Upper lobe of right lung (tissue), 1 donor: ENCODE measurements at places on chromosomes 3 and 15.

DNA sequence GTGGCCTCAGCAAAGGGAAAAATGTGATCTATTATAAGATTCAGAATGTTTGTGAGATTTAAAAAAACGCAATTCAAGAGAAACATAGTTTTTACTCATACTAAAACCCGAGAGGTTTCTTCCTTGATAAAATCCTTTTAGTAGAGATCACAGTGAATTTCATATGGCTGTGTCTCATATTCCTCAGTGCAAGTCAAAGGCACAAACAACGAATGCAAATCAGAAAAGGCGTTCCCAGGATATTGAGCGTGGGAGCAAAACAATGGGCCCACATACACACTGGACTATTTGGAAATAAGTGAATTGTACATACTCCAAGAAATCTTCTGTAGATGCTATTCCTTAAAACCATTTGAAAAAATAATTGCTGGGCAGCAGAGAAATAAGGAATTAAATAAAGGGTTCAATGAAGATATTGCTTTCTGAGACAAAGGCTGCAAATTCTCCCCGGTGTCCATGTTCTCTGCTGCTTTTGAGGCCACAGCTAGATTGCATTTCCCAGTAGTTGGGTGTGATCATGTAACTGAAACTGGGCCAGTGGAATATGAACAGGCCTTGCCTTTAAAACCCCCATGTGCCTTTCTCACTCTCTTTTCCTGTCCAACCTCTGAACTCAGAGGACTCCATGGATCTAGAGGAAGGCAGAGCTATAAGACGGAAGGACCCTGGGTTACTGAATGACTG, 144.6 kb upstream of the TBL1XR1 start:
- DNase-seq, result no peak
- H3K27ac ChIP-seq, result no peak overlapping the region
- no peaks in the 10 kb centered on the region for H3K27me3 ChIP-seq
- no peaks in the 10 kb centered on the region for H3K36me3 ChIP-seq
- no peak overlapping the region for H3K4me3 ChIP-seq
- H3K4me1 ChIP-seq, result peaks cover 36% of the 10 kb centered on the region

DNA sequence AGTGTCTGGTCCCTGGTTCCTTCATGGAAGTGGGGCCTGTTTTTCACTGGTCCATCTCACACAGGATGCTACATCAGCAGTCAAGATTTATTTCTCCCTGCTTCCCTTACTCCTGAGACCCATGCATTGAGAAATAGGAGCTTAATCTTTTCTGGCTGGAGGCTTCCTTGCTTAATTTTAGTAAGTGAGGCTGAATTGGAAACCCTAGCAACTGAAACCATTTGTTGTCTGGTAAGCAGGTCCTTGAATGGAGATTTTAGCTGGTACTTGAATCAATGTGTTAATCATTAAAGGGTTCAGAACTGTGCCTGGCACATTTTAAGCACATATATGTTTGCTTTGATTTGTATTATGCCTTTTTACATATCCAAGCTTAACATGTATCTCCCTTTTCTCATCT, 20.2 kb upstream of the MEF2A start:
- H3K27me3 ChIP-seq, result no peaks in the 10 kb centered on the region
- H3K4me1 ChIP-seq, result no peaks in the 10 kb centered on the region
- no peak overlapping the region for H3K4me3 ChIP-seq
- H3K36me3 ChIP-seq, result no peaks in the 10 kb centered on the region
- H3K27ac ChIP-seq, result no peak overlapping the region
- DNase-seq, result no peak

GRCh38 chr15:79378394-79379109, 53.6 kb upstream of the MINAR1 start:
- H3K36me3 ChIP-seq, result no peaks in the 10 kb centered on the region
- no peak for DNase-seq
- H3K4me1 ChIP-seq, result no peaks in the 10 kb centered on the region
- no peaks in the 10 kb centered on the region for H3K27me3 ChIP-seq
- no peak overlapping the region for H3K4me3 ChIP-seq

- no peak overlapping the region for H3K4me3 ChIP-seq
- H3K36me3 ChIP-seq, result no peaks in the 10 kb centered on the region
- no peak overlapping the region for H3K27ac ChIP-seq
- no peaks in the 10 kb centered on the region for H3K4me1 ChIP-seq
- no peaks in the 10 kb centered on the region for H3K27me3 ChIP-seq
Observed at GRCh38 chr3:31948280-31948679, 32.8 kb downstream of the OSBPL10 start.

GRCh38 chr15:25056484-25057425, 102.0 kb downstream of the SNRPN start:
- no peaks in the 10 kb centered on the region for H3K4me1 ChIP-seq
- H3K27ac ChIP-seq, result no peak overlapping the region
- DNase-seq, result peak; percentile 46

GRCh38 chr15:77904436-77904821, 173.1 kb downstream of the TBC1D2B start:
- H3K27ac ChIP-seq, result no peak overlapping the region
- H3K4me1 ChIP-seq, result no peaks in the 10 kb centered on the region
- peak; percentile 59 for DNase-seq
- no peak overlapping the region for H3K4me3 ChIP-seq

GRCh38 chr3:58535531-58536500, 1.2 kb downstream of the ACOX2 start:
- no peaks in the 10 kb centered on the region for H3K27me3 ChIP-seq
- H3K27ac ChIP-seq, result peak overlapping the region; percentile 76
- no peaks in the 10 kb centered on the region for H3K36me3 ChIP-seq
- peak overlapping the region; percentile 54 for H3K4me3 ChIP-seq
- peaks cover 25% of the 10 kb centered on the region for H3K4me1 ChIP-seq

DNA sequence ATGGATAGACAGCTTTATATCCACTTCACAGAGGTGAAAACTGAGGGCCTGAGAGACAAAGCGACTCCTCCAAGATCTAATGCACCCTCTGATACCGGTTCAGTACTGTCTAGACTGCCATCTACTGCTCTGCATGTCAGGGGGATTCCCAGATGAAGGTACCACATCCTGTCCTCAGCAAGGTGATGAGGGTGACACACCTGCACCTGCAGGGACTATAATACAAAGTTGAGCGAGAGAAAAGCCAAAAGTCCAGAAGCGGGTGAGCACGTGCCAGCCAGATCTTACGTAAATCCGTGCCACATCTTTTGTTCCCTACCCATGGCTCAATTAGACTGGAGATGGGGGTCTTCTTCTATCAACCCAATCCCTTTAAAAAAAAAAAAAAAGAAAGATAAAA, 32.4 kb upstream of the HES1 start:
- H3K4me1 ChIP-seq, result no peaks in the 10 kb centered on the region
- no peak overlapping the region for H3K4me3 ChIP-seq

- H3K36me3 ChIP-seq, result peaks cover 74% of the 10 kb centered on the region
- H3K4me3 ChIP-seq, result no peak overlapping the region
- no peak overlapping the region for H3K27ac ChIP-seq
- H3K27me3 ChIP-seq, result no peaks in the 10 kb centered on the region
- DNase-seq, result no peak
Observed at GRCh38 chr15:74847432-74847831, 4.5 kb upstream of the ULK3 start.

- no peak for DNase-seq
- H3K27ac ChIP-seq, result no peak overlapping the region
- H3K4me1 ChIP-seq, result no peaks in the 10 kb centered on the region
- H3K4me3 ChIP-seq, result no peak overlapping the region
- H3K27me3 ChIP-seq, result no peaks in the 10 kb centered on the region
Observed at GRCh38 chr3:25495726-25496253, 67.7 kb downstream of the RARB start.

GRCh38 chr3:105853801-105854432, 14.9 kb downstream of the CBLB start:
- DNase-seq, result no peak
- no peaks in the 10 kb centered on the region for H3K4me1 ChIP-seq
- no peak overlapping the region for H3K4me3 ChIP-seq

GRCh38 chr3:189393598-189393997, 221.8 kb downstream of the TPRG1 start:
- DNase-seq, result no peak
- no peaks in the 10 kb centered on the region for H3K27me3 ChIP-seq
- no peaks in the 10 kb centered on the region for H3K4me1 ChIP-seq
- H3K36me3 ChIP-seq, result no peaks in the 10 kb centered on the region
- no peak overlapping the region for H3K4me3 ChIP-seq
- H3K27ac ChIP-seq, result no peak overlapping the region

DNA sequence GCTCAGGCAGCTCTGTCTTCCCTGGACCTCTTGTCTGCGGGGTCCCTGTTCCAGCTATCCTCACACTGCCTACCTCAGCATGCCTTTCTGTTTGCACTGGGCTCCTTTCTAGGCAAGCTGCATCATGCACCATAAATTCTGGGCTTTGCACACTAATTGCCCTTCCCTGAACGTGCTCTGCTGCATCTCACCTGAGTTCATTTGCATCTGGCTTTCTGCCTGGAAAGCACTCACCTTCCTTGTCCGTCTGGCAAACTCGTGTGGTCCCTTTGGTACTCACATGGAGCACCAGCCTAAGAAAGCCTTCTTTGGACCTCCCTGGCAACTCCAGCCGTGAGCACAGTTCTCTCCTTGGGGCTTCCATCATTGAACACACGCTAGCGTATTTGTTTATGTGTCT, 365.6 kb downstream of the SV2B start:
- no peak overlapping the region for H3K27ac ChIP-seq
- DNase-seq, result no peak
- no peaks in the 10 kb centered on the region for H3K4me1 ChIP-seq
- no peak overlapping the region for H3K4me3 ChIP-seq

GRCh38 chr3:168362661-168363247, 267.0 kb upstream of the GOLIM4 start:
- no peaks in the 10 kb centered on the region for H3K27me3 ChIP-seq
- H3K36me3 ChIP-seq, result no peaks in the 10 kb centered on the region

- H3K27ac ChIP-seq, result peak overlapping the region; percentile 53
- no peaks in the 10 kb centered on the region for H3K36me3 ChIP-seq
- peaks cover 7% of the 10 kb centered on the region for H3K27me3 ChIP-seq
- no peak for DNase-seq
- H3K4me3 ChIP-seq, result no peak overlapping the region
Observed at GRCh38 chr3:127911421-127911931, 3.6 kb upstream of the KBTBD12 start.

DNA sequence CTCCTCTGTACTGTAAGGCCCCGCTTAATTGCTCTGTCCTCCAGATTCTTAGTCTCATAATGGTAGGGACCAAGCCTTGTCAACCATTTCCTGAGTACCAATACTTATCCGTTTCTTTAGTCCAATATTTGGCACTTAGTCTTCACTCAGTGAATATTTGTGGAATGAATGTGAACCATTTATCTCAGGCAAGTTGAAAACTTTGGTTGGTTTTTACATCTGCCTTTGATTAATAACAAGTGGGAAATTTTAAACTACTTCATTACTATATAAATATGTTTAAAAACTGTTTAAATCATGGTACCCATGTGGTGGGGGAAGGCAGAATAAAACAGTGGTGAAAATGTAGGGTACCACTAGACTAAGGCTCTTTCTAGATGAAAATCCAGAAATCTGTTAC, 15.2 kb downstream of the CA12 start:
- no peak overlapping the region for H3K4me3 ChIP-seq
- H3K4me1 ChIP-seq, result no peaks in the 10 kb centered on the region
- H3K27ac ChIP-seq, result no peak overlapping the region
- no peak for DNase-seq

- no peaks in the 10 kb centered on the region for H3K27me3 ChIP-seq
- no peaks in the 10 kb centered on the region for H3K36me3 ChIP-seq
- no peaks in the 10 kb centered on the region for H3K4me1 ChIP-seq
- H3K27ac ChIP-seq, result no peak overlapping the region
- no peak overlapping the region for H3K4me3 ChIP-seq
- DNase-seq, result no peak
Observed at GRCh38 chr3:101154401-101154800, 161.2 kb upstream of the ABI3BP start.

DNA sequence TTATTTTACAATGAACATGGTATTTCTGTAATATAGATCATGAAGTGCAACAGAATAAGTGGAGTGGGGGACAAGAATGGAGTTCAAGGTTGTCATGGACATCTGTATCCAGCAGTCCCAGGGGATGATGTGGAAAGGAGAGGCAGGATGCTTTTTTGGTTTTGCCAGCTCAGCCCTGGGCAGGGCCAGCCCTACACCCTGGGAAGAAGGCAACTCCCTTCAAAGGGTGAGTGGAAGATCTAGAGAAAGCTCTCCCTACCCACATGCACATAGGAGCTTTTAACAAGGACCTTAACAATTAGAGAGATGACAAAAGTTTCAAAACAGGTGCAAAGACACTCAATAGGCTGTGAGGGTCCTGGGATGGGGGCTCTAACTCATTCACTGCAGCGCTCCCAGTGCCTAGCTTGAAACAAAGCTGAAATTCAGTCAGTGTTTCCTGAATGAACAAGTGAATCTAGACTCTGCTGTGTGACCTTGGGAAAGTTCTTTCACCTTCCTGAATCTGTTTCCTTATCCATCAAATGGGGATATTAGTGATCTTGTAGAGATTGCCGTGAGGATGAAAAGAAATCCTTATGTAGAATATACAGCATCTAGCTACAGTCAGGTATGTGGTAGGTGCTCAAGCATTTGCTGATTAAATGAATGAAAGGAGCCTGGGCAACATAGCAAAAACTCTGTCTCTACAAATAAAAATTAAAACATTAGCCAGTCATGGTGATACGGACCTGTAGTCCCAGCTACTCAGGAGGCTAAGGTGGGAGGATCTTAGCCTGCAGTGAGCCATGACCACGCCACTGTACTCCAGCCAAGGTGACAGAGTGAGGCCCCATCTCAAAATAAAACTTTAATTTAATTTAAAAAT, 14.3 kb downstream of the BHLHE40 start:
- peaks cover 4% of the 10 kb centered on the region for H3K4me1 ChIP-seq
- no peaks in the 10 kb centered on the region for H3K27me3 ChIP-seq
- no peak overlapping the region for H3K4me3 ChIP-seq
- H3K27ac ChIP-seq, result no peak overlapping the region

DNA sequence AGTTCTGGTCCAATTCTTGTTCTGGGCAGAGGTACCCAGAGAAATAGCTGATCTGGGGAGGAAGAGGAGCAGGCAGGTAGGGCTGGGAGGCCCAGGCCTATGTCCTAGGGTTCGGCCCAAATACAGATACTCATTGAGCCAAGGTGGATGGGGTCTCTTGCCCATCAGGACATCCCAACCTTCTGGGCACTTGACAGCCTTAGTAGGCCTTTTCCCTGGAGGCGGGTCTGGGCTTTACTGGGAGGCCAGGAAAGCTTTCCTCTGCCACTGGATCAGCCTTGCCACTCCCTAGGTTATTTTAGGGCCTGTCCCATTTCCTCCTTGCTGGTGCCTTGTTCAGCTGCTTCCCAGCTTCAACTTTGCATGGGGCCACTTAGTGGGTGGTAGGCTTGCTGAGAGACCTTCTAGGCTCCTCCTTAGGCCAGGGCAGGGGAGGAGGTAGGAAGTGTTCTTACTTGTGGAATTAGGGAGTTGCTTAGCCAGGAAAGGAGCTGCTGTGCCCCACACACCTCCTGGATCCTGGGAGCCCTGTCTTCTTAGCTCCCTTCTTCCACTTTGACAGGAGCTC, 9.7 kb downstream of the TEX264 start:
- DNase-seq, result no peak
- H3K27me3 ChIP-seq, result no peaks in the 10 kb centered on the region
- peaks cover 42% of the 10 kb centered on the region for H3K4me1 ChIP-seq
- H3K4me3 ChIP-seq, result no peak overlapping the region
- peaks cover 16% of the 10 kb centered on the region for H3K36me3 ChIP-seq
- peak overlapping the region; percentile 66 for H3K27ac ChIP-seq
